ENCODE measurements at places on chromosomes 3 and 15. TPM values are rescaled to one million over a fixed set of nuclear protein-coding genes. Genes with fewer than 3 reads are reported as not detected.
A peak's percentile ranks its signal among the peaks of the same experiment; 100 is the strongest.

DNA sequence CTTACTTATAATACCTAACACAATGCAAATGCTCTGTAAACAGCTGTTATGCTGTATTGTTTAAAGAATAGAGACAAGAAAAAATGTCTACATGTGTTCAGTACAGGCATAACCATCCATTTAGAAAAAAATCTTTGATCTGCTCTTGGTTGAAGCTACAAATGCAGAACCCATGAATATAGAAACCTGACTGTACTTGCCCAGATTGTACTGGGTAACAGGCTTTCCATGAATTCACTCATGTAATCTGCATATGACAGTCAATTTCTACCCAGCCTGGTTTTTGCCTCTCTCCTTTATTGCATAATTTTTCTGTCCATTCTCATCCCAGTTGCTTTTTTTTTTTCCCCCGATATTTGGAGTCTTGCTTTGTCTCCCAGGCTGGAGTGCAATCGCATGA, 62.6 kb upstream of the ETV5 start:
- DNase-seq, result no peak
- no peaks in the 10 kb centered on the region for H3K4me1 ChIP-seq
- no peak overlapping the region for H3K4me3 ChIP-seq
- no peak overlapping the region for H3K27ac ChIP-seq
- H3K36me3 ChIP-seq, result no peaks in the 10 kb centered on the region
- H3K27me3 ChIP-seq, result peaks cover 34% of the 10 kb centered on the region

- peak overlapping the region; percentile 30 for H3K27ac ChIP-seq
- DNase-seq, result no peak
- no peaks in the 10 kb centered on the region for H3K27me3 ChIP-seq
- H3K4me3 ChIP-seq, result no peak overlapping the region
Observed at GRCh38 chr3:177348974-177349373, 151.7 kb upstream of the TBL1XR1 start.

DNA sequence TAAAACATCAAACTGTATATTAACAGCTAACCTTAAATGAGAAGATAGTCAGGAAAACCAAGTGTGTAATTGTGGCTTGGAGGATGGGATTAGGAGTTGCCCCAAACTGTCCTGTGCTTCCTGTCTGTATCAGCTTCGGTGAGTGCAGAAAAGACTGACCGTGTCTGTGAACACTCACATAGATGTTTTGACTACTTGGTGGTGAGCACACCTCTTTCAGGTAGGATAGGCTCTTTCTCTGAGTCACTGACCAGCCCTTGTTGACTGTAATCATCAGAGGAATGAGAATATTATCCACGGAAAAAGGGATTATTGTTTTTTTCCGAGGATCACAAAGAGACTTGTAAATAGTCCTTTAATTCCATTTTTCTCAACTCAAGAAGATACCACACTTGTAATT, 51.5 kb downstream of the GMNC start:
- no peaks in the 10 kb centered on the region for H3K4me1 ChIP-seq
- H3K27me3 ChIP-seq, result peaks cover 2% of the 10 kb centered on the region
- H3K36me3 ChIP-seq, result no peaks in the 10 kb centered on the region
- no peak for DNase-seq

- no peak overlapping the region for H3K27ac ChIP-seq
- no peaks in the 10 kb centered on the region for H3K4me1 ChIP-seq
- H3K36me3 ChIP-seq, result no peaks in the 10 kb centered on the region
- no peak overlapping the region for H3K4me3 ChIP-seq
- H3K27me3 ChIP-seq, result no peaks in the 10 kb centered on the region
Observed at GRCh38 chr3:134846911-134847317, 51.9 kb downstream of the EPHB1 start.

DNA sequence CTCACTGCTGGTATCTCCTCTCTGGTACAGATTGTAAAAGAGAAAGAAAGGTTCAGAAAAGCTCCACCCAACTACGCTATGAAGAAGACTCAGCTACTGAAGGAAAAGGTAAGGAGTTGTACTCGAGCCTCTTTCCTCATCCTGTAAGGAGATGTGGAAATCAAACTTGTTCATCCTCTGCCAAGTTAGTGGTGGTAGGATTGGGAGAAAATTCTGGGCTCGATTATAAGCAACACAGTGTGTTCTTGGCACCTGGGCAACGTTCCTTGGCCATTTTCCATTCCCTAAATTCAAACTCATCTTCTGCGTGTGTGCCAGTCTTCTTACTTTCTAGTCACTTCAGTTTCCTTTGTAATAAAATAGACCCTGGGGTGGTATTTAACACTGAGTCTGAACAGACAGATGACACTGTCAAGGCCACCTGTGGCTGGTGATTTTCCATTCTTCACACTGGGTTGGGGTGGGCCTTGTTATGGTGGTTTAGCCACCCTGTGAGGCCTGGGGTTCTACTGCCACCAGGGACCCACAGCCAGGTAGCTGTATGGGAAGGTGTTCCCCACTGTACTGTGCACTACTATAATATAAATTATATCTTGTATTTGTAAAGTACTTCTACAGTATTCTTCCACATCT, 17.1 kb upstream of the ITPKA start:
- H3K36me3 ChIP-seq, result peaks cover 59% of the 10 kb centered on the region
- no peaks in the 10 kb centered on the region for H3K27me3 ChIP-seq
- H3K4me1 ChIP-seq, result peaks cover 2% of the 10 kb centered on the region
- H3K27ac ChIP-seq, result peak overlapping the region; percentile 95

Gene MUSTN1
- not detected for total RNA-seq

Gene APOD
- not detected for total RNA-seq

Measured in IMR-90 (cell line).